Suprapubic skin (tissue), 4 donors: ENCODE measurements at places on chromosomes 12 and 14. TPM values are rescaled to one million over a fixed set of nuclear protein-coding genes. Genes with fewer than 3 reads are reported as not detected.

POLE2 gene
- 3.2 TPM for total RNA-seq

GLT8D2 gene
- total RNA-seq: 1.5 TPM

DNA sequence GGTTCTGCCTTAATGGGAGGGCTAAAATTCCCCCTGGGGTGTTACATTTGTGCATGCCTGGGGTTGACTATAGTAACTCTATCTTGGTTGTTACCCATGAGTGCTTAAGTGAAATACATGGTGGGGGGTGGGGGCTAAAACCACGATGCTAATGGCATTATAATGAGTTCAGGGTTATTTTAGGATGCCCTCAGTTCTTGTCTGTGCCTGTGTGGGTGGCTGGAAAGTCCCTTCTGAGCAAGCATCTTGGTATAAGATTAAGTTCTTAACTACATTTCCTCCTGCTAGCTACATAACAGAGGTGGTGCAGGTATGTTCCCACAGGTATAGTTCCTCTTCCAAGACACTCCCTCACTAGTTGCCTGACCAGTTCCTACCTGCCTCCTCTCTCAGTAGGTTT, 822.3 kb downstream of the LRFN5 start:
- no peak for DNase-seq

SLC7A8 gene
- 45.2 TPM for total RNA-seq

PROX2 gene
- not detected for total RNA-seq

DNA sequence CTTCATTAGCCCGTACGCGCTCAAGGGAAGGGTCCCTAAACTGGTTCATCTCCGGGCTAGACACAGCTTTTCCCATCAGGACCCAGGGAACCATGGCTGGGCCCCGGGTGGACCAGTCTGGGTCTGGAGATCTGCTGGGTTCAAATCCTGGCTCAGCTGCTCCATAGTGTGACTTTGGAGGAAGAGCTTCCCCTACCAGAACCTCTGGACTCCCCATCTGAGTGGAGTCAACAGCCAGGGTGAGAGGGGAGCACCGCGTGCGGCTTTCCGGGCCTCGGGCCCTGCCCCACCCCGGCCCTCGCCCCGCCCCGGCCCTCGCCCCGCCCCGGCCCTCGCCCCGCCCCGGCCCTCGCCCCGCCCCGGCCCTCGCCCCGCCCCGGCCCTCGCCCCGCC, 41.2 kb downstream of the BEGAIN start:
- DNase-seq: no peak

GRCh38 chr12:112978163-112979040, at the start of gene OAS2:
OAS2 (plus strand) TSS chr12:112978519; CDS start chr12:112978609, 90 bp downstream.
- no peak for DNase-seq

RPGRIP1 gene
- total RNA-seq: not detected

GRCh38 chr12:79317179-79317847, 373.5 kb downstream of the PAWR start:
- no peak for DNase-seq

- no peak for DNase-seq
These were observed 8.8 kb upstream of the TMEM106C start for GRCh38 chr12:47954467-47955045.

- no peak for DNase-seq
These were observed 104.8 kb downstream of the TRAFD1 start for GRCh38 chr12:112230136-112230535.

HELB gene
- 2.7 TPM for total RNA-seq

DNA sequence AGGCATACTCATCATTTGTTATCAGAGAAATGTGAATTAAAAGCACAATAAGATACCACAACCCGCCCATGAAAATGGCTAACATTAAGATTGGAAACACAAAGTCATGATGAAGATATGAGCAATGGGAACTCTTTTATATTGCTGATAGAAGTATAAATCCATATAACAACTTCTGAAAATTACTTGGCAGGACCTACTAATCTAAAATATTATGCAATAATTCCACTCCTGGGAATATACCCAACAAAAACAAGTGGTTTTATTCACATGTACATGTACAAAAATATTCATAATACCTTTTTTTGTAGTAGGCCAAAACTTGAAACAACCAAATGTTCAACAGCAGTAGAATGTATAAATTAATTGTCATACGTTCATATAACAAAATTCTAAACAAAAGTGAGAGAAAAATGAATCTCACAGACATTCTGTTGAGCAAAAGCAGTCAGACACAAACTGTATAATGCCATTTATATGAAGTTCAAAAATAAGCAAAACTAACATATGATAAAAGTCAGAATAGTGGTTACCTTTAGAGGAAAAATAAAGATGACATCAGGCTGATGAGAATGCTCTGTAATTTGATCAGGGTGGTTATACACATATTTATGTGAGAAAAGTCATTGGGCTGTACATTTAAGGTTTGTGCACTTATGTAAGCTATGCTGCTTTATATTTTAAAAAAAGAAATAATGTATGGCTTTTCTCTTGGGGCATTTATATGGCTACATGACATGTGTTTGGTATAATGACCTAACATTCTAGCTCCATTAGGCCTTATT, 309.2 kb upstream of the KITLG start:
- no peak for DNase-seq

ADAMTS20 gene
- total RNA-seq: not detected

GRCh38 chr14:94412671-94413638, 24.6 kb upstream of the SERPINA1 start:
- DNase-seq: no peak

FAR2 gene
- 41.8 TPM for total RNA-seq
